Ecto neural progenitor cell (in vitro differentiated cells): ENCODE measurements at places on chromosomes 2 and 18.

- no peak for DNase-seq
Measured at GRCh38 chr2:121363632-121364420, 78.8 kb upstream of the TFCP2L1 start.

DNA sequence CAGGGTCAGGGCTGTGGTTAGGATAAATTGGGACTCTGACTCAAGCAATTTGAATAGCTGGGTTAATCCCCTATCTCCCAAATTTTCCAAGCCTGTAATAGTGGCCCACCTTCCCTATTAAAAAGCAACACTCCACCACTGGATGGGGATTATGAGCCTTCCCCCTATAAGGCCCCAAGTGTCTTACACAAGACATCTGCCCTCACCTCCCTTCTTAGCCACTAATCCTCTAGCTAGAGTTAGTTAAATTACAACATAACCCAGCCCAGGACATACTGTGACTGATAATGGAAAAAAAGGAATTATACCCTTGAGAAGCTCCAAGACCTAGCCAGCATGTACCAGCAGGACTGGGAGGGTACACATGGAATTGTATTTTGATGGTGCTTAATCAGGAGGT is 190.4 kb downstream of the NRP2 start:
- DNase-seq, result no peak

GRCh38 chr2:64065516-64065915 is 46.3 kb upstream of the VPS54 start:
- DNase-seq, result no peak

DNA sequence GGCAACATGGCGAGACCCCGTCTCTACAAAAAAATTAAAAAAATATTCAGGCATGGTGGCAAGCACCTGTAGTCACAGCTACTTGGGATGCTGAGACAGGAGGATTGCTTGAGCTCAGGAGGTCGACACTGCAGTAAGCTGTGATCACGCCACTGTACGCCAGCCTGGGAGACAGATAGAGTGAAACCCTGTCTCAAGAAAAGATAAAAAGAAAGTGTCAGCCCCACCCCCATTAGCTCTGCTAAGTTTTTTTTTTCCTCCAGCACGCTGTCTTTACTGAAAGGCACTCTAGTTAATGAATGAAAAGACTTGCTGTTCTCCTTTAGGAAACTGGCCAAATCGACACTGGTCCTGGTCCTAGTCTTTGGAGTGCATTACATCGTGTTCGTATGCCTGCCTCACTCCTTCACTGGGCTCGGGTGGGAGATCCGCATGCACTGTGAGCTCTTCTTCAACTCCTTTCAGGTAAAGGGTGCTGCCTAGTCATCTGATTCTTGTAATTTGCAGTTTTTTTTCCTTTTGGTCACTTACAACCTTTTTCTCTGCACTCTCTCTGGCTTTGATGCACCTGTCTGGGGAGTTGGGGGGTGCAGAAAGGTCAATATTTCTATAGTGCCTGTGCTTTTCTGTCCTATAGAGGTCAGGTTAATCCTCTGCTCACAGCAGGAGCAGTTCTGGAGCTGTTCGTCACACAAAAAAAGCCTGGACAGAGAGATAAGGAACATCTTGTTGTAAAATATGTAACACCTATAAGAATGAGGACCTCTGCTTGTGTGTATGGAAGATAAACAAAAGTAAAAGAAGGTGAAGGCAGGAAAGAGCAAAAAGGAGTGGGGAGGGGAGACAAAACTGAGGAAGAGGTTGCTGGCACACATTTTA is 82.3 kb downstream of the PTH2R start:
- no peak for DNase-seq
